ENCODE measurements at places on chromosomes 5 and 9.

DNA sequence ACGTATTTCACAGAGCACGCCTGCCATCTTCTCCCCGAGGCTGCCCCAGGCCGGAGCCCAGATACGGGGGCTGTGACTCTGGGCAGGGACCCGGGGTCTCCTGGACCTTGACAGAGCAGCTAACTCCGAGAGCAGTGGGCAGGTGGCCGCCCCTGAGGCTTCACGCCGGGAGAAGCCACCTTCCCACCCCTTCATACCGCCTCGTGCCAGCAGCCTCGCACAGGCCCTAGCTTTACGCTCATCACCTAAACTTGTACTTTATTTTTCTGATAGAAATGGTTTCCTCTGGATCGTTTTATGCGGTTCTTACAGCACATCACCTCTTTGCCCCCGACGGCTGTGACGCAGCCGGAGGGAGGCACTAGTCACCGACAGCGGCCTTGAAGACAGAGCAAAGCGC, 9.6 kb downstream of the QRFP start:
- DNase-seq: no peak

DNA sequence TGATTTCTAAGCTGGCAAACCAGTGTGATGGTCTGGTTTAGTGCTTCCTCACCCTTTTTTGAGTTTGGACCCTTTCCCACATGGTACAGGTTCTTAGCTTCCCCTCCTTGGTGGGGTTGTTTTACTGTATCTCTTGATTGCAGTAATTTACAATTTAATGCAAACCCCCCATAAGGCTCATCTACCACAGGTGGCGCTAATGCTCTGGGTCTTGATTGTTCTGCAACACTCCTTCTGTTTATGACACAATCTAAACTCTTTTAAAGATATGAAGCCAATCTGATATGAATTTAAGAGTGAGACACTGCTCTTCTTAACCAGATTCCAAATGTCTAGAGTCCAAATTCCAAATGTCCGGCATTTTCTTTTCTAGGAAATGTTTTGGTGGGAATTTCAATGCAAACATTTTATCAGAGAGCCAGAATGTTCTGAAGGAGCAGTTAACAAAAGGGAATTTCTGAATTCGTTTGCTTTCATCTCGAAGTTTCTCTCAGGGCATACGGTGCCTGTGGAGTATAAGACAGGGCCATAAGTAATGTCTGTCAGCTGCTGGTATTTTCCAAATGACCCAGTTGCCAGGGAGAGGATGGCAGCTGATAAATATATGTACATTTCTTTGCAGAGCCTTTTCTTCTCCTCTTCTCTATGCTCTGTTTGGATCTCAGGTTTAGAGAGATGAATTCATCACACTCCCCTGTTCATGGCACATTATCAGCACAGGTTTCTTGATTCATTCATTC, 246.8 kb downstream of the ARHGAP26 start:
- DNase-seq: peak; percentile 36

DNA sequence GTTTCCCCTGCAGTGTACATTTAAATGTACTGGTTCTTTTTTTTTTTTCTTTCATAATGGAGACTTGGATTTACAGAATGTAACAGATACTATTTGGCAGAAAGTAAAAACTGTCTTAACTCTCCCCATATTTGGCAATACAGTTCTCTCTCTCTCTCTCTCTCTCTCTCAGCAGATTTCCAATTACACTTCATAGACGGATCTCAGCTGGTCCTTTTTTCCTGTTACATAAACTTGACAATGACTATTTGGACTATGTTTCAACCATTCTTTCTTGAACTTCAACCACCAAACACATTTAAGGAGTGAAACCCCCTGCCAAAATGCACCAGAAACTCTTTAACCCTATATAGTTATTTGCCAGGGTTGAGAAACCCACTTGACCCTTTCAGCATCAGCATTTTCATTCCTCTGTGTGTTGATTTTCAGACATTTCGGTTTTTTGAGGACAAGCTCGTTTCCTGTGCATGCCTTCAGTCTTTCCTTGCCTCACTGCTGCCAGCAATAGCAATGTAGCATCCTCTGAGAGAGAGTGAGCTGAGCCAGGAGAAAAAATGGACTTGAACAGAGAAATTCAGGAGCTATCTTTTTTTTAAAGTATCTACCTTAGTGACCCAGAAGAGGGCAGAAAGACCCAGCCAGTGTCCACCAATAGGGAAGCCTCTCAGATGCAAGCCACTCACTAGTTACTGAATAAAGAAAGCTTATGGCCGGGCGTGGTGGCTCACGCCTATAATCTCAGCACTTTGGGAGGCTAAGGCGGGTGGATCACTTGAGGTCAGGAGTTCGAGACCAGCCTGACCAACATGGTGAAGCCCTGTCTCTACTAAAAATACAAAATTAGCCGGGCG, 26.0 kb upstream of the GNA14 start:
- no peak for DNase-seq

GRCh38 chr9:98064623-98065392, 8.3 kb downstream of the NANS start:
- DNase-seq: no peak

DNA sequence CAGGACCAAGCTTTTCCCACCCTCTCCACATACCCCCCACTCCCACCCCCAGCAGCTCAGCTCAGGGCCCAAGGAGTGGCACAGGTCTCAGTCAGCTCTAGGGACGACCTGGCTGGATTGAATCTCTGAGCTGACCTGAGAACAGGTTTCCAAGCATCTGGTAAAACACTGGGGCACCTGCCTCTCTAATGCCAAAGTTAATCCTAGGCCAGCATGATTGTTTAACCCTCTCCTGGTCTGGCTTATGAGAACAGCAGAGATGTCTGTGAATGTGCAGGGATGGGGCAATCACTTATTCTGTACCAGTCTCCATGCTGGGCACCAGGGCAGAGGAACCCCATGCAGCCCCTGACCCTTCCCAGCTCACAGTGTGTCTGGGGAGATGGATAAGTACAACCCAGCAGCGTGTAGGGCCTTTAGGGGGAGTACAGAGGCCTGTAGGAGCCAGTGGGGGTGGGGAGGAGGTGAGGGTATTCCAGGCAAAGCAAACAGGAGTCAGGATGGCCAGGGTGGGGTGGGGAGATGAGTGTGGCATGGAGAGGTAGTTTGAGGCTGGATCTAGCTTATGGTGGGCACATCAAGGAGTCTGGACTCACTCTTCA, 678 bp upstream of the KIF12 start:
- no peak for DNase-seq

DNA sequence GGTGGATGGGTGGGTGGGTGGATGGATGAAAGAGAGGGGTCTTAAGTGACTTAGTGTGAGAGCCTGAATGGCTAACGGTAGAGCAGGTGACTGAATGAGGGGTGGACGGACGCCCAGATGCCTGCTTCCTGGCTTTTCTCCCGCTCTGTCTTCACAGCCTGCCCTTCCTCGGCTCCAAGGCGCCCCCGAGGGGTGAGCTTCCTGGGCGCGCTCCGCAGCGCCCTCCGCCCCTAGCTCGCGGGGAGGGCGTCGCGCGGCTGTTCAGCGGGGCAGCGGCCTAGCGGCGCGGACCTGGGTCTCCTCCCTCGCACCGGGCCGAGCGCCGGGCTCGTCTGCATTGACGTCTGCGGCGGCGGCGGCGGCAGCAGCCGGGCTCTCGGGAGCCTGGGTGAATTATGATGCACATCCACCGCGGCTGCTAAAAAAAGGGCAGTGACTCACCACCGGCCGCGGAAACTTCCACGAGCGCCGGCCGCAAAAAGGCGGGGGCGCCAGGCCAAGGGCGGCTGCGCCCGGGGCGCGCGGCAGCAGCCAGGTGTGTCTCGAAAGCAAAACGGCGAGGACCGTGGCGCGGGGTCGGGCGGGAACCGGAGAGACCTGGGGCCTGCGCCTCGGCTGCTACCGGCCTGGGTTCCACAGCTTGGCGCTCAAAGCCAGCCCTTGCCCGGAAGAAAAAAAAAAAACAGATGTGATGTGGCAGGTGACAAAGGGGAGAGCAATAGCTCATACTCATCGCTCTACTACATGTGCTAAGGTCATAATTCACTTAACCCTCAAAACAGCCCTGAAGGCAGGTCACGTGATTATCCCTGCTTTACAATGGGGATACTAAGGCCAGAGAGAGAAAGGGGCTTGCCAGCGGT, 143.0 kb upstream of the ADRA1B start:
- DNase-seq: peak; percentile 67

GRCh38 chr5:111998871-111999270, 241.9 kb upstream of the NREP start:
- no peak for DNase-seq

DNA sequence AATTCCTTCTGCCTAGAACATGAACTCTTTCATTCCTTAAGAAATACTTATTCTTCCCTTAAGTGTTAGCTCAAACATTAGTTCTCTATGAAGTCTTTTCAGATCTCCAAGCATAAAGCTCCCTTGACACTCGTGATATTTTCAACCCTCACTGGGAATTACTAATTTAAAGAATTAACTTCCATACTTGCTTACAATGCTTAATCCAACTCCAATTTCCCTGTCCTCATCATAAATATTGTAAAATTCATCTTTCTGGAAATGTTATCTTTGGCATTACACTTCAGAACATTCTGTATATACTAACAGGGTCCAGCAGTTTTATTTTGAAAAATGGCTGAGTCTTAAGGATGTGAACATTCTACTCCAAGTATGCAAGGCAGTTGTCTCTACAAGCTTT, 7.2 kb downstream of the STARD4 start:
- no peak for DNase-seq

- DNase-seq: no peak
Measured at GRCh38 chr9:81558091-81558830, 131.1 kb downstream of the TLE1 start.

GRCh38 chr9:26329974-26330373, 562.6 kb downstream of the CAAP1 start:
- no peak for DNase-seq

DNA sequence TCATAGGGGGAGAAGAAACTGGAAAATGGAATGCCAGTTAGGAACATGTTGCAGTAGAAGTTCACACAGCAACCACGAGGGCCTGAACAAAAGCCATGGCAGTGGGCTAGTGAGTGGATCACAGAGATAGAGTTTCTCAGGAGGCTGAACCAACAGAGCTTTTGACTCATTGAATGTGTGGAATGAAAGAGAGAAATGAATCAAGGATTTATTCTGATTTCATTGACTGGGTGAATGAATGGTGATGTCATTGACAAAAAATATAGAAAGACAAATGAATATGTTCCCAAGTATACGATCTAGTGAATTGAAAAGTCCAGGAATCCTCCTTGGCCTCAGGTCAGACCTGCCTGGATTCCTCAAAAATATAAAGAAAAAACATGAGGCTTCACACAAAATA, 99.2 kb downstream of the ZNF462 start:
- DNase-seq: no peak

GRCh38 chr5:176918613-176919012, 19.5 kb upstream of the HK3 start:
- no peak for DNase-seq

- peak; percentile 21 for DNase-seq
Measured at GRCh38 chr5:443239-444151, 519 bp downstream of the EXOC3 start.

- no peak for DNase-seq
Measured at GRCh38 chr5:160788102-160788660, 63.8 kb downstream of the ATP10B start.

GRCh38 chr5:74578356-74579044, 62.0 kb downstream of the ENC1 start:
- DNase-seq: no peak

DNA sequence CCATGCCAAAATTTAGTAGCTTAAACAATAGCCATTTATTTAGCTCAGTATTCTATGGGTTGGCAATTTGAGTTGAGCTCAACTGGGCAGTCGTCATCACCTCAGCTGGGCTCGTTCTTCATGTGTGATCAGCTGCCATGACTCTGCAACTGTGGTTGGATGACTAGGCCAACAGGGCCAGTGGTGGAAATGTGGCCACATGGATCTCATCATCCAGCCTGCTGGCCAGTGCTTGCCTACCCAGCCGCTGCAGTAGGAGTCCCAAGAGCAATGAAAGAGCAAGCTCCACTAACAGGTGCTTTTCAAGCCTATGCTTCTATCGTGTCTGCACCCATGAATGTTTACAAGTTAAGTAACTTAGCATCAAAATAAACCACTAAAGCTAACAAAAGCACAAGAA, 158.0 kb downstream of the ATPSCKMT start:
- DNase-seq: no peak

GRCh38 chr5:122390694-122391093, 78.7 kb downstream of the SNCAIP start:
- DNase-seq: no peak

GRCh38 chr5:56735849-56736641, 79.3 kb upstream of the MAP3K1 start:
- DNase-seq: no peak

DNA sequence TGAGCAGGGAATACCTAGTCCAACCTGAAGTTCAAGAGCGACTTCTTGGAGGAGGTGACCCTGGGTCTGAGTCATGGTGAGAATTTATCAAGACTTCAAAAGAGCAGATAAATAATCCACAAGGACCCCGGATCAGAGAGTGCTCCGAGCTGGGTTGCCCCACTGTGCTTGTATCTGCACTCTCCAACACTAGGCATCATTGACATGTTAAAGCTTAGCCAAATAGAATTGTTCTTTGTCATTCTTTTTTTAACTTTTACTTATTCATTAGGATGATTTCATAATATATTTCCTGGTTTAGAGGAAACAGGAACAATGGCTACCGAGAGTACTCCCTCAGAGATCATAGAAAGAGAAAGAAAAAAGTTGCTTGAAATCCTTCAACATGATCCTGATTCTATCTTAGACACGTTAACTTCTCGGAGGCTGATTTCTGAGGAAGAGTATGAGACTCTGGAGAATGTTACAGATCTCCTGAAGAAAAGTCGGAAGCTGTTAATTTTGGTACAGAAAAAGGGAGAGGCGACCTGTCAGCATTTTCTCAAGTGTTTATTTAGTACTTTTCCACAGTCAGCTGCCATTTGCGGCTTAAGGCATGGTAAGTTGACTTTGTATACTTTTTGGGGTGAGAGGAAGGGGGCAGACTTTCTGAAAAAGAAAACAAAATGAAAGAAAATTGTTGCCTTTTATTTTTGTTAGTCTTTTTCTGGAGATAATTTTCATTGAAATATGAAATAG, at the start of gene CARD6:
Gene CARD6 (plus strand): TSS at position 300 of the 738 bp plus-strand sequence. CDS start 16 bp downstream, at position 316.
- no peak for DNase-seq

GRCh38 chr5:18420711-18421110, 786.5 kb downstream of the TAF11L14 start:
- DNase-seq: no peak

- no peak for DNase-seq
Measured at GRCh38 chr9:5041390-5042115, 56.5 kb downstream of the JAK2 start.

DNA sequence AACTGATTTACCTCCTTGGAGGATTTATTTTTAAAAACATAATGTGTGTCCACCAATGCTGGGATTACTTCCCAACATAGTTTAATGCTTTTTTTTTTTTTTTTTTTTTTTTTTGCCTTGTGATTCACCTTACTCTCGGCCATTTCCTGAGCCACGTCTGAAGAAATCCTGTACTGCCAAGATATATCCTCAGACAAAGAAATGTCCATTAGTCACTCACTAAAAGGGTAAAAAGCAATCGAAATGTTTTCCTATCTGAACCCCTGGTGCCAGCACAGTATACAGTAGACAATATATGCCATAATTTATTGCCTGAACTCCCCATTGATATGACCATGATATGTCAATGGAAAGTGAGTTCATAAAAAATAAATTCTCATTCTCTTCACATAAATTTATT, 344.1 kb downstream of the BNC2 start:
- no peak for DNase-seq

GRCh38 chr5:171010816-171011215, 149.0 kb downstream of the RANBP17 start:
- DNase-seq: no peak
